Ascending aorta (tissue), 2 donors: ENCODE measurements at places on chromosomes 12 and 14.
A peak's percentile ranks its signal among the peaks of the same experiment; 100 is the strongest.

GRCh38 chr12:64587447-64587846, 22.8 kb upstream of the RASSF3 start:
- no peak for DNase-seq

GRCh38 chr14:92719421-92719820, 29.0 kb downstream of the LGMN start:
- DNase-seq, result no peak

DNA sequence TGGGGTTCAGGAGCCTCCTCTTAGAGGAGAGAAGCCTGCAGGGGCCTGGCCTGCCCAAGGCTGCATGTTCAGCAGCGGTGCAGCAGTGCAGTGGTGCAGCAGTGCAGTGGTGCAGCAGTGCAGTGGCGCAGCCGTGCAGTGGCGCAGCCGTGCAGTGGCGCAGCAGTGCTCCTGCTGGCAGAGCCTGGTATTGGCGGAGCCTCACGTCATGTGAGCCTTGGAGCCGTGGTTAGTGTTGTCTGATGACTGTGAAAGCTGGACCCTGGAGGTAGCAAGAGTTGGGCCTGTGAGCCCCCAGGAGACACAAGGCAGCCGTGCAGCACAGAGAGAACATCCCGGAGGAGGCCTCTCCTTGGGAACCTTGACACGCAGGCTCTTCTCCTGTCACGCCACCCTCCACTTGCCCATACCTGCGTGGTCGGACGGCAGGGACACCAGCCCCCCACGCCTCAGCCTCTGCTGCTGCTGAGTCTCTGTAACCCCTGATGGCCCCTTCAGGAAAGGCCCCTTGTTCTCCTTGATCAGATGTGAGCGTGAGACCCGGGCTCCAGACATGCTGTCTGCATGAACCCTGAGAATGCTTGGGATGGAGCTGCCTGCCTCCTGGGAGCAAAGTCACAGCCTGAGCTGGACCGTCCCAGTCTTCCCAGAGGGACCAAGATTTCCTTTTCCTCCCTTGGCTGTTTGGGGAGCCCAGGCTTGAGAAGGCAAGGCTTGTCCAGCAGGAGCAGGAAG, 193.7 kb downstream of the KIF26A start:
- DNase-seq, result no peak

- DNase-seq, result no peak
Measured at GRCh38 chr12:97046901-97047300, 139.8 kb downstream of the NEDD1 start.

DNA sequence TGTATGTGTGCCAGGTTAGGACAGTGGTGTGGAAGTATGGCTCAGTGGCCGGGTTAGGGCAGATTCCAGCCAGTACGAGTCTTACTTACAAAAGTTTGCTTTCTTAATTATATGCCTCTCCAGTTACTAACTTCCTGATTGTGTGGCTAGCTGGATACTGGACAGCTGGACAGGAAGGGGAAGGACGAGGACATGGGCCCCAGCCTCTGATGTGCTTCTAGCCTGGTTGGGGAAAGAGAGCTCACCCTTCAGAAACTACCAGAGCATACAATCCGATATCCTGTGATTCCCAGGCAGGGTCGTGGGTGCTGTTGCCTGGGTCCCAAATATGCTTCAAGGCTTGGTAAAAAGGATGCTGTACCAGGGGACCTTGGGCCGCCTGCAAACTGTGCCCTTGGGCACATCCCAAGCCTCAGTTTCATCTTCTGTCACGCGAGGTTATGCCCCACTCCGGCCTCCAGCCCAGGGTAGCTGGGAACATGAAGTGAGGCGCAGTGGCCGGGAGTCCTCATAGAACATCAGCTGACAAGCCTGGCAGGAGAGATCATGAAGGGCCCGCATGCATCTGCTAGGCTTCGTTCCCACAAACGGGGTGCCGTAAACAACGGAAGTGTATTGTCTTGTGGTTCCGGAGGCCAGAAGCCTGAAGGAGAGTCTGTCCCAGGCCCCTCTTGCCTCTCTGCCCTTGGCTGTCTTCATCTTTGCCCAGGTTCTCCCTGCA, 23.2 kb upstream of the RIN3 start:
- no peak for DNase-seq

DNA sequence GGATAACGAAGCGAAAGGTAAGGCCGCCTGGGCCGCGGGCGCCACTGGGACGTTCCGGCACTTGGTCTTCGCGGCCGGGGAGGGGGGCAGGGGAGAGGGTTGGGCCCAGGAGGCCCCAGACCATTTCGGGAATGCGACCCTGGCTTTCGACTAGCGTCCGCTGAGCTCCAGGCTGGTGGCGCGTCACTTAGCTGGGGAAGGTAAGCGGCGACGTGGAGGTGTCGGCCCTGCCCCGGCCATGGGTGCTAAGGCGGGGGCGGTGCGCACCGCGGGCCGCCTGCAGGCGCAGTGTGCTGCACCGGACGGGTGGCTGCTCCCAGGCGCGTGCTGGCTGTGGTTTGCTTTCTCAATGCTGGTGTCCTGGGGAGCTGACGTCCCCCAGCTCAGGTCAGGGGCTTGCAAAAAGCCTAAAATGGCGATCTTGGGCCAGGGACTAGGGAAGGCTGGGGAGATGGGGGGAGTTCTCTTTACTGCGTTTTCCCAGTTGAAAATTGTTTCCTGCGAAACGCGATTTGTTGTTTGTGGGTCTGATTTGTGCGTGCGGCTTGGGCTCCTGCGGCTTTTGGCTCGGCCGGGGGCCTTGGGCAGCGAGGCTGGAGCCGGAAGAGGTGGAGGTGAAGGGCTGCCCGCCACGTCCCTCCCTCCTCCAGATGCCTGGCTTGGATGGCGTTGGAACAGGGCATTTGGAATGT, 1.2 kb downstream of the HOXC10 start:
- no peak for DNase-seq

GRCh38 chr12:12704593-12705230, 8.7 kb upstream of the GPR19 start:
- DNase-seq, result peak; percentile 80

DNA sequence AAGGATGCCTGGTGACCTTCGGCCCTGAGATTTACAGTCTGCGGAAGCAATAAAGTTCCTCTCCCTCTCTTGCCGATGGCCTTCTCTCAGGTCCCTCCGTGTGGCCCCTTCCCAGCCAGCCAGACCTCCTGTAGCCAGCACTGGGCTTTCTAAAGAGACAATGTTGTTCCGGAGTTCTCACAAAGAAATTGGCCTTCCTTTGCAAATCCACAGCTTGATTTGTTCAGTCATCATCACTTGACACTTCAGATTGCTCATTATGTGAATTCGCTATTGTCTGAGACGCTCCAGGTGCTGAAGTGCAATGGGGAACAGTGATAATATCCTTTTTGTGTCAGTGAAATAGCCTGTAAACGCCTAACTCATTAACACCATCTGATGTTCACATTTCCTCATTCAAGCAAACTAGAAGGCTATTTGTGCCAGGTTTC, 43.7 kb upstream of the GPHB5 start:
- DNase-seq, result no peak

DNA sequence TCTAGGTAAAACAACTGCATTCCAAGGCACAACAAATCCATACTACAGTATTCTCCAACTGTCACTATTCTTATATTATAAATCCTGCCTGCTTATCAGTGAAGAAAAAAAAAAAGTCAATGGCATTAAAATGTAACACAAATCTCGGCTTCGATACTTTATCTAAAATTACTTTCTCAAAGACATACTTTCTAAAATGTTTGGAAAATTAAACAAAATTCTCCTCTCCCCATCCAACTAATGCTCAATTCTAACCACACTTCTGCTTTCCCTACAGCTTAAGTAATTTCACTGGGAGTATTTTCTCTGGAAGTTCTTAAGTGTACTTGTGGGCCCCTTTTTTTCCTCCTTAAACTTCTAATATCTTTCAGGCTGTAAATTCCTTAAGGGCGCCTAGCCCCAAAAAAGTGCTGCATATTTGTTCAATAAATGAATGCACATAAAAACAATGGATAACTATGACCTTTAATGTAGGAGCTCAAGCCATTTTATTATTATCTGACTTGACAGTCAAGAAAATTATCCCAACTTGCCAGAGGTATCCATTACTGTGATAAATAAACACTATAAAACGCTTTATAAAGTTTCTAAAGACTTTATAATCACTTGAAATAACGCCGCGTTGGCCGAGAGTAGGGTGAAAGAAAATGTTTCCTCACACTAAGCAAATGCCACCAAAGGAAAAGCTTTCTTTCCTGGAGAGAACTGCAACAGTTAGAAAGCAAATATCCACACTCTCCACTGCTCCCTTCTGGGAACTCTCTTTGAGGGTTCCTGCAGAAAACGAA, 977 bp downstream of the HEATR5A start:
- DNase-seq, result no peak

DNA sequence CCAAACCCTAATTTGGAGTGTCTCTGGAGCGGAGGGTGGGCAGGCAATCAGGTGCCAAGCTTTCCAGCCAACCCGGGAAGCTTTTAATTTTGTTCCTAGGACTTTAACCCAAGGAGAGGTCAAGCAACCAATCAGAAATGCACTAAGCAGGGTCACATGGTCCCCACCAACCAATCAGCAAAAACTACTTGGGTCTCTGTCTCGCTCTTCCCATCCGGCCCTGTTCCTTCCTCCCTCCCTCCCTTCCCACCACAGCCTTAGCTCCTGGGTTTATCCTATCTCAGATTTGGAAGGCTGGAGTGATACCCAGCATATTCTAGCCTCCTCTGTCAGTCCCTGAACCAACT, 7.3 kb downstream of the HOXC5 start:
- DNase-seq, result no peak

DNA sequence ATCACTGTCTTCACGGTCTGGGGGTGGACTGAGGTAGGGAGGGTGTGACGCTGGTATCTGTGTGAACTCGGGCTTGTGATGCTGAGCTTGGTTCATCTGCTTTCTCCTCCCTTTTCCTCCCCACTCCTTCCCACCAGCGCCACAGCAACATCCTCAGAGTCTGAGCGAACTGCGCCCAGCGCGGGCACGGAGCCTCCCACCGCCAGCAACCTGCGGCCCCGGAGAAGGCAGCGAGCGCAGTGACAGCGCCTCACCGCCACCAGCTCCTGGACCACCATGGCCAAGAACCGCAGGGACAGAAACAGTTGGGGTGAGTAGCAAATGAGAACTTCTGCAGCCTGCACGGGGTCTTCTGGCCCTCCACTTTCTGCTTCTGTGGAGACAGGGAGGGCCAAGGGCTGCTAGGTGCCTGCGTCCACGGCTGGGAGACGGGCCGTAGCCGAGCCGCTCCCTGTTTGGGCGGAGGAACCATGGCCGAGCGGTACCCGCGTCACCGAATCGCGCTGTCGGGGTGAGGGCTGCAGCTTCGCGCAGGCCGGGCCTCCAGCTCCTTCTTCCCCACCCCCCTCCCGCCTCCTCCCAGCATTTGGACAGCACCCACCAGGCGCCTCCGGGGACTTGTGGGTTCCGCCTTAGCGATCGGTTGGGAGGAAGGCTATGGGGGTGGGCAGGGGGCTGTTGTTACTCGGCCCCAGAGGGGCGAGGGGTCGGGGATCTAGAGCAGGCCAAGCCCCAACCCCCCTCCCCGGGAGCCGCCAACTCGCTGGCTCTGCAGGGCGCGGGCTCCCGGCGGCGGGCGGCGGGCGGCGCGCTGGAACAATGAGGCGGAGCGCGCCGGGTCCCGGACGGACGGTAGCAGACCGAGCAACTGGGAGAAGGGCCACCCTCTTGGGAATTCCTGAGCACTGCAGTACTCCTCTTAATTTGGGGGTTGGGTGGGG, at the start of gene ATL1:
Gene ATL1, plus strand, starts transcription at position 156 of the 941 bp plus-strand sequence. Its CDS starts 121 bp downstream, at position 277.
- peak; percentile 86 for DNase-seq

GRCh38 chr12:82174383-82174782, 183.8 kb downstream of the CCDC59 start:
- DNase-seq, result no peak

DNA sequence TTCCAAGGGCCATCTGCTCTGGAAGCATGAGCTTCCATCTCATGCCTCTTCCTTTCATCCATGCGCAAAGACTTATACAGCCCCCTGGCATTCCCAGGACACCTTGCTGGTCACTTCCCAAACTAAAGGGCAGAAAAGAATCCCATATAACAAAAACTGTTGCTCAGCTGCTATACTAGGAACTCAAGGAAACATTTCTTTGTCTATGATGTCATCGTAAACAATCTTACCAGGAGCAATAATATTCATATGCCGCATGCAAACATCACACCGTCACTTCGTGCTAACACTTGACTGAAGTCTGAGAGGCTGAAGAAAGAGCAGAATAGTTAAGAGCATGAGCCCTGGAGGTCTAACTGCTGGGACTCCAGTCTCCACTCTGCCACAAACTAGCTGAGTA, 50.5 kb upstream of the CDKN3 start:
- no peak for DNase-seq

DNA sequence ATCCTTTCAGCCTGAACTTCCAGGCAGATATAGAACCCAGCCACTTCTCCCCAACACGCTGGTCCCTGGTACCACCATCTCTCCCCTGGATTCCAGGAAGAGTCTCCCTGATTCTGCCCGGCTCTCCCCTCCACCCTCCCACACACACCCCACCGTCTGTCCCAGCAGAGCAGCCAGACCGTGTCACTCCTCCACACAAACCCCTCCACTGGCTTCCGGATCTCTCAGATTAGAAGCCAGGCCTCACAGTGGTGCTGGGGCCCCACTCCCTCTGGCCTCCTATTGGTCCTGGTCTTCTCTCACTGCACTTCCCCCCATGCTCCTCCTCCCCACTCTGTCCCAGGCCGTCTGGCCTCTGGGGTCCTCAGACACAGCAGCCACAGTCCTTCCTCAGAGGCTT, 52.4 kb upstream of the CDKN3 start:
- DNase-seq, result no peak

DNA sequence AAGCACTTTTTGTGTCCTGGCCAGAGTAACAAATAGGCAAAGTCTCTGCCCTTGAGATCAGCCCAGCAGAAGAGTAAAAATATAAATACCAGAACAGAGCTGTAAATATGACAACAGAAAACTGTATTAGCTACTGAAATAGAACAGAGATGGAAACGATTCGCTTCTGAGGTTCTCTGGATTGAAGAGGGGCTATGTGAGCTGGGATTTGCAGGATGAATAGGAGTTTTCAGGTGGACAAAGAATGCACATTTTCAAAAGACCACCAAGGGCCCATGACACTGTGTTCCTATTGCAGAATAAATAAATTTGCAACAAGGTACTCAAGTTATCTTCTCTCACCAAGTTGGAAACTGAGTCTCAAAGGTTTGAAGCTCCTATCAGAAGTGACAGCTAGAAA, 176.6 kb downstream of the BCL11B start:
- DNase-seq, result no peak

DNA sequence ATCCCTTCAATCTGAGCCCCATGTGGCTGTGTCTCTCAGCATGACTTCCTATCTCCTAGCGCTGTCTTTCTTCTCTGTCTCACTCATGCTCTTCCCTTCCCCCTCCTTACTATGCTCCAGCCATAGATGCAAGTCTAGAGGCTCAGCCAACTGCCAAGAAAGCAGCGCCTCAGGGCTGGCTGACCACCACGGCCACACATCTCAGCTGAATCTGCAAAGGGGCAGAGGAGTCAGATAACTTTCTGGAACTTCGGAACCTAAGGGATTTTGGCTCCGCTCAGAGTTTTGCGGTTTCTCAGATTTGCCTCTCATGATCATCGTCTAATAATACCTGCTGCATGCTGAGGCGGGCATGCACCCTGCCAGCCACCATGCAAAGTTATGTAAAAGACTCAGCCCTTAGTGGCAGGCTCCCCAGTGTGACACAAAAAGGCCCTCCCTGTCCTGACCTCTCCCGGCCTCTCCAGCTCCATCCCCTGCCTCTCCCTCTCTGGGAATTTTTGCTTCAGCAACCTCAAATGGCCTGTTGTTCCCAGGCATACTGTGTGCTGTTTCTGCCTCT, 5.0 kb upstream of the FGF6 start:
- no peak for DNase-seq
